Activated CD4-positive, alpha-beta T cell treated with anti-CD3 and anti-CD28 coated beads for 4 hours (primary cell): ENCODE measurements at places on chromosomes 11 and 22.
A peak's percentile ranks its signal among the peaks of the same experiment; 100 is the strongest.

DNA sequence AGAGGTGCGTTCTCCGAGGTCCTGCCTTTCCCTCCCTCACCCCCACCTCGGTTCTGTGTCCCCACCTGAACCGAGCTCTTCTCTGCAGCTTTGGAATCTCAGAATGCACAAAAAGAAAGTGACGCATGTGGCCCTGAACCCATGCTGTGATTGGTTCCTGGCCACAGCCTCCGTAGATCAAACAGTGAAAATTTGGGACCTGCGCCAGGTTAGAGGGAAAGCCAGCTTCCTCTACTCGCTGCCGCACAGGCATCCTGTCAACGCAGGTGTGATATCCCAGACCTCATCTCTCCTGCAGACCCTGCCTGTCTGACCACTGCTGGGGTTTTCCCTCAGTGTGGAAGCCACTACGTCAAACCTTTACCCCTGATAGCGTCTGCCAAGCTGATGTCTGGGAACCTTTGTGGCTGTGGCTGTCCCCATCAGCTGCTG, 13.9 kb downstream of the ACP2 start:
- DNase-seq, result peak; percentile 51

DNA sequence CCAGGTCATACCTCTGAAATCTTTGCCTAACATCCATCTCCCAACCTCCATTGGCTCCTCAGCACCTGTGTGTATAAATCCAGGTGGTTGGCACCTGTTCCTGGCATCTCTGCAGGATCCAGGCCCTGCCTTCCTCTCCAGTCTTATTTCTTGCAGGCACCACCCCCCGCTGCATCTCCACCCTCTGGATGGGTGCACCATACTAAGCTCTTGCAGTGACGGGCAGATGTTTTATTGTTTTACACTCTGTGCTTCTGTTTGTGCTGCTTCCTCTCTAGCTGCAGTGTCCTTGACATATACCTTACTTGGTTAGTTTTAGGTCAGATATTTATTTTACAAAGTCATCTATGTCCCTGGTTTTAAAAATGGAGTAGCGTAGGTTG, 102.6 kb downstream of the TBC1D22A start:
- DNase-seq, result no peak

GRCh38 chr22:33829546-33830280, 90.6 kb downstream of the LARGE1 start:
- DNase-seq, result no peak

DNA sequence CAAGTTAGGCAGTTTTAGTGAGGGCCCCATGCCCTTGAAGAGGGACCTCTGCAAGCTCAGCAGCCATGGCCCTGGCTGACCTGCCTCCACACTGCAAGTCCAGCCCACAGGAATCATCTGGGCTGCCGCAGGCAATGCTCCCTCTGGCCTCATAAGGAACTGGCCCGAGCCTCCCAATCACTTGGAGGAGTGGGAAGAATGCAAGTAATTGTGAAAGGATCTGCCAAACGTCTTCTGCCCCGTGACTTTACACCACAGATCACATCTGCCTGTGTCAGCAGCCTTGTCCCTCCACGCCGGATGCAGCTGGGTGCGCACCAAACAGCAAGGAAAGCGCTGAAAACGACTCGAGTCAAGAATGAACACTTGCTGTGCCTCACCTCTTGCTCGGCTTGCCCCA, 23.8 kb downstream of the OPCML start:
- no peak for DNase-seq

DNA sequence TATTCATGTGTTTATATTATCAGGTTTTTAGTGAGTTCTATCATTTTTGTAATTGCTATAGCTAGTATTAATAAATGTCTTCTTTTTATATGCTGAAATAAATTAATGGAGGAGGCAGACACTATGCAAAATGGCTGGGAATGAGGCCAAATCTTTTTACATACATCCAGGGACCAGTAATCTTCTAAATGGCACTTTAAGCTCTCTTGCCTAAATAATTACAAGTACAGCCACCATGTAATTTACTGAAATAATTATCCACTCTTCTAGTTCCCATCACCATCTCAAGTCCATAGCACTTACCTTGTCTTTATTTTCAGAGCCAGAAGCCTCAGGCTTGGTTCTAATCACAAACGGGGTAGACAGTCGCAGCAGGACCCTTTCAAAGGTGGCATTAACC, 79.1 kb downstream of the GUCY1A2 start:
- DNase-seq, result no peak

DNA sequence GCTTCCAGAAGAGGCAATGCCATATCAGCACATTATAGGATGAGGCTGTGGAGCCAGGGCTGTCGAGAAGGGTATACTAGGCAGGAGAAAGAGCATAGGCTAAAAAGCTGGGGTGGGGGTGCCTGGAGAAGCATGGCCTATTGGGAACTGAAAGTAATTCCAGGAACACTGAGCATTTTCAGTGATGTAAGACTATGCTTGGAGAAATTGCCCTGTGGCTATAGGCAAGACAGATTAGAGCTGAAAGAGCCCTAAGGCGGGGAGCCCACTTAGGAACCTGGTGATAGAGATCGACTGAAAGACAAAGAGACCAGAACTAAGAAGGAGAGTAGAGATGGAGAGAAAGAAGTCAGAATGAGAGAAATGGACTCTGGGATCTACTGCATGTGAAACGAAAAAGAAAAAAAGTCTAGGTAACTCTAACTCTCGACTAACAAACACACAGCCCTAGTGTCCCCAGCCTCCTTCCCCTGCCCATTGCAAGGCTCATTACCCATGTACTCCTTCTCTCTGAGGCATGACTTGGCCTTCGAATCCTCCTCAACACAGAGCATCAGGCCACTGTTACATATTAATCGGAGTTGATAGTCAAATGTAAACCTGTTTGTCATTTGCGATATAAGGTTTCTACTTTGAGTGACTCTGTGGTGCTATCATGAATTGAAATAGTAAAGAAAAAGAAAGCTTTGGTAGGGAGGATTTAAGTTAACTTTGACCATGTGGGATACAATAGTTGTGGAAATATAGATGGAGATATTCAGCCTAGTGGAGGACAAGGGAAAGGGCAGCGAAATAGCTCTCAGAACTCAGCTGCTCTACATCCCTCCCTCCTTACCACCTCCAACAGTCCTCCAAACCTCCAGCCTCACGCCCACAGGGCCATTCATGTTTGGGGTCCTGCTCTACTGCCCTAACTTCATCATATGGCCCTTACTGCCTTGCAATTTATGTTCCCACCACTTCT, 52.3 kb upstream of the BMAL1 start:
- DNase-seq, result no peak

DNA sequence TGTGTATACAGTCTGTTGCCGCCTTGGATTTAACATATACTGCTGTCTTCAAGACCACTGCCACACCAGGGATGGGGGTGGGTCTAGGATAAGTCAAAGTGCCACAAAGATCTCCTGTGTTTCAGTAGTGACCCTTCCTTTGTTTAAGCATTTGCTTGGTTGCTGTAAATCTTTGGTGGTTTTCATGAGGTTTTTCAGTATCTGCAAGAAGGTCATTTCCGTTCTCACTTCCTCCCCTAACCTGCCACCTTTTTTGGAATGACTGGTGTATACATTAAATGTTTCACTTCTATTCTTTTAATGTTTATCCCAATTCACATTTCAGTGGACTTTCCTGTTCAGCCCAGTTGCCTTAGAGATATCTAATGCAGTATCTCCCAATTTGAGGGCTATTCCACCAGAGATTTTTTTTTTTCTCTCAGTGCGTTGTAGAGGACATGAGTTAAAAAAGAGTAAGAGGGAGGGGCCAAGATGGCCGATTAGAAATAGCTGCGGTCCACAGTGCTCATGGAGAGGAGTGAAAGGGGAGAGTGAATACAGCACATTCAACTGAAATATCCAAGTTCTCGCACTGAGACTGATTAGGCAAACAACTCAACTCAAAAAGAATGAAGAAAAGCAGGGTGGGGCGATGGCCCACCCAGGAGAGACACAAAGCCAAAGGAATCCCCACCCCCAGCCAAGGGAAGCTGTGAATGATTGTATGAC, 43.2 kb downstream of the USP47 start:
- DNase-seq, result no peak

- no peak for DNase-seq
Observed at GRCh38 chr22:20423008-20423905, 14.4 kb downstream of the SCARF2 start.

- DNase-seq, result no peak
Observed at GRCh38 chr22:48321986-48322545, 1505.6 kb downstream of the BRD1 start.
